ENCODE measurements at places on chromosomes 3 and 15.

DNA sequence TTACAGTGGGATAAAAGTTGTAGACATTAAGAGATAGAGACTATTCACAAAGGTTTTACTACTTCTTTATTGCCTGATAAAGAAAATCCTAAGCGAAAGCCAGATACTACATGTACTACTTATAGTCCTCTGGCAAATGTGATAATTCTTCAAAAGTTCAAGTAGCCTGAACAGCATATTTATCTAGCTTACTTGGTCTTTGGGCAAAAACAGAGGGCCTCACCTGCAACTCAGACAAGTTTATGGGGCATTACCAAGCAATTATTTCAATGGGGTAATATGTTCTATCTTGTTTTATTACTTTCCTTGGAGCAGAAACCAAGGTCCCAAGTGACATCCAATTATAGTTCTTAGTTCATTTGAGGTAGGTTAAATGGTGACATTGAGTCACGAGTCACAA lies 390.1 kb upstream of the ARHGEF26 start:
- no peak for DNase-seq

- DNase-seq, result no peak
Observed at GRCh38 chr3:138023754-138024153, 13.8 kb downstream of the CLDN18 start.

GRCh38 chr15:39154227-39154638 lies 426.6 kb upstream of the THBS1 start:
- no peak for DNase-seq

GRCh38 chr3:122535964-122536631 lies 21.4 kb upstream of the KPNA1 start:
- no peak for DNase-seq

DNA sequence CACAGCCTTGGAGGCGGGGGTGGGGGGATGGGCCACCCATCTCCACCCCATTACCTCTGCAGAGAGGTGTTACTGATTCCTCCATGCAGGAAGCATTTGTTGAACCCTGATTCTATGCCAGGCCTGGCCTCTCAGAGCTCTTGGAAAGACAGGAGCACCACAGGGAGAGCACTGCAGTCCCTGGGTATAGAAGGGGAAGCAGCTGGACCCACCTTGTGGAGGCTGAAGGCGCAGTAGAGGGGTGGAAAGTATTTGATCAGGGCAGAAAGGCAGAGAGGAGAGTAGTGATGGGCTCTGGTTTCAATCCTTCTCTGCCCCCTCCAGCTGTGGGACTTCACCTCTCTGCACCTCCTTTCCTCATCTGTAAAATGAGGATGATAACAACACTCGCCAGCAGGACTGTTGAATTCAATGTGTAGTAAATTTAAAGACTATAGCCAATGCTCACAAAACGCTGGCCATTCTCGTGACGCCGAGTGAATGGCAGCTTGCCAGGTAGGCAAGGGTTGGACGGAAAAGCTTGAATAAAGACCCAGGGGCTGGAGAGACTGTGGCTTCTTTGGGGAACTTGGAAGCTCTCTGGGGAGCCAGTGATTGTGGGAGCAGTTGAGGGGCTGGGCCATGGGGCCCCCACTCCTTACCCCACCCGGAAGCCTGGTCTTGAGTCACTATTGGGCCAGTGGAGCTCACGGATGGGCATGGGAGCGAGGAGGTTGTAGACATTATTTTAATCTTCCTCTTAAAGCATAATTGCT lies 8.0 kb upstream of the CCDC33 start:
- DNase-seq, result no peak

Measured in suppressor macrophage (primary cell).